ENCODE measurements at places on chromosomes 4 and X. TPM values are rescaled to one million over a fixed set of nuclear protein-coding genes. Genes with fewer than 3 reads are reported as not detected.
A peak's percentile ranks its signal among the peaks of the same experiment; 100 is the strongest.

Gene PFKFB1
- total RNA-seq = not detected

Gene GPC3
- total RNA-seq = 6.0 TPM

Gene TMEM156
- 0.41 TPM for total RNA-seq

Gene ELK1
- 34.2 TPM for total RNA-seq

Gene UTP3
- total RNA-seq = 28.9 TPM

Gene ABCG2
- 54.3 TPM for total RNA-seq

Gene SMARCAD1
- total RNA-seq = 27.0 TPM

Gene CT45A10
- total RNA-seq = not detected

Gene SPANXB1
- not detected for total RNA-seq

Gene MAGEA12
- total RNA-seq = not detected

DNA sequence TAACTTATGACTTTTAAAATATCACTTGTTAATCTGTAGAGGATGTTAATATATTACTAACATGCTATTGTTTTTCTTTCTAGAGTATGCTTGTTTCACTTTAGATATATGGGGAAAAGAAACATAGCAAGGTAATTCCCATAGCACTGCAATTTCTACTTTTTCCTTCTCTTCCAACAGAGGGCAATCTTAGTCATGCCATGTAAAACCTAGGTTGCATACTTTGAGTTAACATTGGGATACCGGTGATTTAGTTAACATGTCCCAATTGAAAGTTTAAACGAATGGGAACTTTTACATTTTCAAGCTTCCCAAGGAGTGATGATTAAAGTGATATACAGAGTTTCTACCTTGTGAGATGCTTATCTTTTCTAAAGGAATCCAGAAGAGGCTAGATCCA lies 89.4 kb upstream of the IL13RA1 start:
- H3K36me3 ChIP-seq = no peaks in the 10 kb centered on the region
- H3K27me3 ChIP-seq = no peaks in the 10 kb centered on the region
- H3K4me1 ChIP-seq = no peaks in the 10 kb centered on the region
- DNase-seq = no peak
- no peak overlapping the region for H3K4me3 ChIP-seq
- no peak overlapping the region for H3K27ac ChIP-seq

DNA sequence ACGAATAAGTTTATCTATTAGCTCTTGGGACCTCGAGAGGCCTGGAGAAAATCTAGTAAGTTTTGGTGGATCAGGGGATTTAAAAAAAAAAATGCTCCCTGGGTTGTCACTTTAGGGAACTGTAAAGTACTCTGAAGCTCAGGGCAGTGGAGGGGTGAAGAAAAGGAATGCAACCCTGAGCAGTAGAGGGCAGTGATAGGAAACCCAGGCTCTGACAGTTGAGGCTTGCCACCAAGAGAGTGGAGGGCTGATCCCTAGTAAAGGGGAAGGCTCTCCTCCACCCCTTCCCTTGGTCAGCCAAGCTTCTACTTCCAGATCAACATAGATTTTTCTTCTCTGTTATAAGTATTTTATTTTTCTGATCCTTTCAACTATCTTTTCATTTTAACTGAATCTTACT lies 73.1 kb downstream of the FBXO8 start:
- no peaks in the 10 kb centered on the region for H3K4me1 ChIP-seq
- H3K36me3 ChIP-seq = no peaks in the 10 kb centered on the region
- H3K27me3 ChIP-seq = peaks cover 17% of the 10 kb centered on the region
- DNase-seq = no peak
- H3K4me3 ChIP-seq = no peak overlapping the region

DNA sequence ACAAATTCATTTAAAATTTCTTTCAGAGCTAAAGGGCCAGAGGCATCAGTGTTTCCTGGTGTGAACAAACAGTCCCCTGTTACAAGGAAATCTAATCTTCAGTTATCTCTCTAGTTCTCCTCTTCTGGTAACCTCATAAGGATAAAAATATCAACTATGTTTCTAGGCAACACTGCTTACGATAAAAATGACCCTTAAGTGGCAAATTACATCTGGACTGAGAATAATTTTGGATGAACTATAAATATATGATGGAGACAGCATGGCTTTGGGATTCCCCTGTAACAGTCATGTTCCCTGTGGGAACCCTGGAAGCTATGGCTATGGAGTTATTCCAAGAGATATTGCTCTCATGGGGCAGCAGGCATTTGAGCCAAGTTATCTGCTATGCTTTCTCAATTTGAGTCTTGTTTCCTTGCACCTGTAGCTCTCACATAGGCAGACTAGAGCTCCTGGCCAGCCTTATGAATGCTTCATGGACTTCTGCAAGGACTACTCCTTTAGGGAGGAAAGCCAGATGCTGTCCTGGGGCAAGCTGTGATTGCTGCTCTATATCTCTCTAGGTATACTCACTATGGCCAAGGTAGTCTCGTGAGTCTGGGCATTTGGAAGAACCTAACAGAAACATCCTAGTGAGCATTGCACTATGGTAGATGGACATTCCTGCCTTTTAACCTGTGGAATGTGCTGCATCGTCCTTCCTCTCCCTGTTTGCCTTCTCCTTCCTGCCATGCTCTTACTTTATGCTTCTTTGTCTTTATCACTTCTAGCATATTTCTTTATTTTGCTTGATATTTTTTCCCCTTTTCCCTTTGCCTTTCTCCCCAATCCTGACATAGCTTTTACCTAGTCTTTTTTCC lies 14.2 kb downstream of the C4orf33 start:
- H3K4me1 ChIP-seq = no peaks in the 10 kb centered on the region
- H3K4me3 ChIP-seq = no peak overlapping the region
- no peaks in the 10 kb centered on the region for H3K27me3 ChIP-seq
- DNase-seq = no peak

DNA sequence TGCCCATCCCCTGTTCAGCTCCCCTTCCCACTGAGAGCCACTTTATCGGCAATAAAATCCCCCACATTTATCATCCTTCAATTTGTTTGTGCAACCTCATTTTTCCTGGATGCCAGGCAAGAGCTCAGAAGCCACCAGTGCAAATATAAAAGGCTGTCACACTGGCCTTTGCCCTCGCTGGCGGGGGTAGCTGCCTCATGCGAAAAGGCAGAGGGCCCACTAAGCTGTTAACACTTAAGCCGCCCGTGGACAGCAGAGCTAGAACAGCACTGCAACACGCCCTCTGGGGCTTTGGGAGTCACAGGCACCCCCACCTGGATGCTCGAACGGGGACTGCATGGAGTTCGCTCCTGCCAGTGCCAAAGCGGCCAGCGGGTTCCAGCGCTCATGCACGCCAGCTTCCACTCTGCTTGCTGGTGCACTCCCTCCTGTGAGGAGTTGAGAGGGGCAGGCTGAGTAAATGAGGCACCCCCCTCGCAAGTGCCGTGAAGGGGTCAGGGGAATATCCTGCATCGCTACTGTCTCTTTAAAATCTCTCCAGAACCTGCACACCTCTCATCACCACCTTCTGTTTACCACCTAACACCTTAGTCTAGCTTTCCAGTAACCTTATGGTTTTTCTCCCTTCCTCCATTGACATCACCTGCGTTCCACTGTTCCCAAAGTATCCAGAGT lies 99.5 kb downstream of the SORBS2 start:
- no peaks in the 10 kb centered on the region for H3K27me3 ChIP-seq
- DNase-seq = no peak
- H3K27ac ChIP-seq = no peak overlapping the region
- H3K36me3 ChIP-seq = no peaks in the 10 kb centered on the region
- no peak overlapping the region for H3K4me3 ChIP-seq

DNA sequence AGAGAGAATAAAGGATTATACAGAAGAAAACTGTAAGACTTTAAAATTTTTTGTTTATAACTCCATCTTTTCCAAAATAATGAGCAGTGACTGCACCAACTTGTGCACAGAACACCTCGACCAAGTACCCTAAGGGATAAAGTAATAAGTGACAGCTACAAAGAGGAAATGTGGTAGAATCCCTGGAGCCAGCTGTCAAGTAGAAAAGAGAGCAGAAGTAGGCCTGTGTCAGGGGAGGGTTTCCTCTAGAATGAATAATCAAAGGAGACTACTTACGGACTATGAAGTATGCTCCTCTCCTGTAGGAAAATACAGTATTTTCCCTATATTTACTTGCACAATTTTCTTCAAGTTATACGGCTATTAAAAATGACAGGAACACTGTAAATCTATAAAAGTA lies 1.2 kb downstream of the EIF1AX start:
- peaks cover 5% of the 10 kb centered on the region for H3K4me1 ChIP-seq
- H3K36me3 ChIP-seq = no peaks in the 10 kb centered on the region
- peak overlapping the region; percentile 80 for H3K27ac ChIP-seq
- no peak for DNase-seq
- peak overlapping the region; percentile 83 for H3K4me3 ChIP-seq

- H3K4me3 ChIP-seq = no peak overlapping the region
- DNase-seq = no peak
- no peaks in the 10 kb centered on the region for H3K36me3 ChIP-seq
Measured at GRCh38 chrX:149648932-149649331, 17.3 kb upstream of the TMEM185A start.

GRCh38 chrX:130171446-130172126 lies at the start of gene RAB33A:
TSS of gene RAB33A (plus strand) at chrX:130171962. CDS start at chrX:130172063, 101 bp downstream.
- peak within 1 kb of the TSS; percentile 46 for H3K4me3 ChIP-seq
- H3K27ac ChIP-seq = peak within 1 kb of the TSS; percentile 71
- peak; percentile 29 for DNase-seq

DNA sequence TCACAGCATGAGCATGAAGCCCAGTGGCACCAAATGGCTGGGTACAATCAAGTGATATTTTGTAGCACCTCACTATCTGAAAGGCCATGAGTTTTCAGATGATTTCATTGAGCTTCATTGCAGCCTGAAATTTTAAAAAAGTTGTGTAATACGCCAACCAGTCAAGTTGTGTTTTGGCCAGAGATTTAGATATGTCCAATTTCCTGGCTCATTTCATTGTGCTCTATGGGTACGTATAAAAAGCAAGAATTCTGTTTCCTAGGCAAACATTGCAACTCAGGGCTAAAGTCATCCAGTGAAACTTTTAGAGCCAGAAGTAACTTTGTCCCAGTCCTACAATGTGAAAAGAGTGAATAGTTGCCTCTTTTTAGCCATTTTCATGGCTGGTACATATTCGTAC lies 212.5 kb downstream of the GC start:
- no peaks in the 10 kb centered on the region for H3K4me1 ChIP-seq
- H3K27me3 ChIP-seq = no peaks in the 10 kb centered on the region
- DNase-seq = no peak
- no peak overlapping the region for H3K4me3 ChIP-seq
- no peak overlapping the region for H3K27ac ChIP-seq

DNA sequence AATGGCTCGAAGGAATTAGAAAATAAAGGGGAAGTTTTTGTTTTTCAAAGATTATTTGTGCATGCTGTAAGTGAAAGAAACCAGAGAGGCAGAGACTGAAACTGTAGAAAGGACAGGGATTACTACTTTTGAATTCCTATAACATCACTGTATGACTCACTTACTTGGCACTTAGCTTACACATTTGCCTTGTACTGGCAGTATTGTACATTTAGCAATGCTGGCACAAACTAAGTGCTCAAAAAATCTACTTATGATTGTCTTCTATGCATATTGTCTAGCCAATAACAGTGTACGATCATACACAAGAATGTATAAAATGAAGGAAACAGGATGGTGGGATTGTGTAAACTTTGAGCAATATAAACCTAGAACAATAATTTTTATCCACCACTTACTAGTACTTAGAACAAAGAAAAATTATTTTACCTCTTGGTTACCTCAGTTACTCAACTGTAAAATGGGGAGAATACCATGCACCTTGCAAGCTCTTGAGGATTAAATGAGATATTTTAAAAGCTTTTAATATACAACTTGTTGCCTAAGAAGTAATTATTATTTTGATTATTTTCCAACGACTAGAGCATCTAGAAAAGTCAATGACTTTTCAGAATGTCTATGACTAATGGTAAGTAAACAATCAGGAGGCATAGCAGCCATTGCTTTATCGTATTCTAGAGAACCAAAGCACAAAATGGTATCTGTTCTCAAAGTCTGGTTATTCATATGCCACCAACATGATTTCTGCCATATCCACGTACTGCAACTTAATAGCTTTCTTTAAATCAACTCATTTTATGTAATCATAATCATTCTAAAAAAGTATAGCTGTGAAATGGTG lies 4.7 kb downstream of the FAM120C start:
- no peaks in the 10 kb centered on the region for H3K4me1 ChIP-seq
- H3K27me3 ChIP-seq = no peaks in the 10 kb centered on the region
- no peak overlapping the region for H3K27ac ChIP-seq
- H3K4me3 ChIP-seq = no peak overlapping the region

GRCh38 chrX:3044671-3045070 lies 3.4 kb downstream of the ARSF start:
- H3K4me3 ChIP-seq = no peak overlapping the region
- no peak for DNase-seq
- no peaks in the 10 kb centered on the region for H3K4me1 ChIP-seq
- H3K27ac ChIP-seq = no peak overlapping the region
- H3K36me3 ChIP-seq = no peaks in the 10 kb centered on the region

DNA sequence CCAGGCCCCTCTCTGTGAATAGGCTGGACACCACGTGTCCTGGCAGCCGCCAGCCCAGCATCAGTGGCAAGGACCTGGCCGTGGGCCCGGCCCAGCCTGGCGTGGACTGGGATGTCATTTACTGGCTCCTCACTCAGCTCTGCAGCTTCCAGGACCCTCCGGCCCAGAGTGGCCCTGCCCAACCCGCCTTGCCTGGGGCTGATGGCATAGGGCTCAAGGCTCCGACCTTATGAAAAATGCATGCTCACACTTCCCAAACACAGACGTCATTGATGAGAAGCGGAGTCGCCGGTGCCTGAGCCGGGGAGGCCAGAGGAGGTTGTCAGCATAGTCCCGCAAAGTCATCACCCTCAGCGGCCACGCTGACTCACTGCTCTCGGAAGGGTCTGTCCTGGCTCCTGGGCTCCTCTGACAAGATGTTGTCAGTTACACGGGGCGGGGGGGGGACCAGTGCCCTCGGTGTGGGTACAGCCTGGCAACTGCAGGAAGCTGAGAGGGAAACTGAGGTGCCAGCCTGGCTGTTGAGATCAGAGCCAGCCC lies 14.3 kb downstream of the CFAP99 start:
- no peak overlapping the region for H3K4me3 ChIP-seq
- DNase-seq = no peak
- H3K36me3 ChIP-seq = no peaks in the 10 kb centered on the region
- no peaks in the 10 kb centered on the region for H3K4me1 ChIP-seq
- H3K27ac ChIP-seq = no peak overlapping the region

- H3K27me3 ChIP-seq = no peaks in the 10 kb centered on the region
- DNase-seq = no peak
- H3K4me3 ChIP-seq = no peak overlapping the region
- H3K27ac ChIP-seq = no peak overlapping the region
Measured at GRCh38 chr4:120929847-120930246, 7.3 kb upstream of the PRDM5 start.

- H3K27ac ChIP-seq = peak within 1 kb of the TSS; percentile 51
- H3K4me3 ChIP-seq = no peak within 1 kb of the TSS
- H3K36me3 ChIP-seq = no peaks in the 10 kb centered on the region
- H3K27me3 ChIP-seq = no peaks in the 10 kb centered on the region
- peak; percentile 30 for DNase-seq
Measured at GRCh38 chrX:10156199-10157031, at the start of gene CLCN4. TSS of gene CLCN4 (plus strand) at chrX:10156975. CDS start at chrX:10185033, 28,058 bp downstream.
